Activated naive CD4-positive, alpha-beta T cell (primary cell): ENCODE measurements at places on chromosomes 3 and 15.

DNA sequence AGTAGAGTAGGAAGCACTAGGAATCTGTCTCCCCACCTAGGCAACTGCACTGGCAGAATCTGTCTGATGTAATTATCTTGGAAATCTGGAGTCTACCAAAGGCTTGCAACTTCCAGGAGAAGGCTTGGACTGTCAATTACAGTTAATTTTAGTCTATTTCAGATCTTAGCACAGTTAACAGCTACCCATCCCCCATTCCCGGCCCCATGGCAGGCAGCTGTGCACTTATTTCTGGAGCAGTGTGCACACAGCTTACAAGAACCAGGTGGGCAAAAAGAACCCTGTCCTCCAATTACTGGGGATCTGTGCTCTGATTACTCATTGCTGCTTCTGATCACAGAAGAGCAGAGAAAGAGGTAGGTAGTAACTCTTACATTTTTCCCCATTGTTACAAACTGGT, 12.3 kb upstream of the CDAN1 start:
- DNase-seq = no peak

DNA sequence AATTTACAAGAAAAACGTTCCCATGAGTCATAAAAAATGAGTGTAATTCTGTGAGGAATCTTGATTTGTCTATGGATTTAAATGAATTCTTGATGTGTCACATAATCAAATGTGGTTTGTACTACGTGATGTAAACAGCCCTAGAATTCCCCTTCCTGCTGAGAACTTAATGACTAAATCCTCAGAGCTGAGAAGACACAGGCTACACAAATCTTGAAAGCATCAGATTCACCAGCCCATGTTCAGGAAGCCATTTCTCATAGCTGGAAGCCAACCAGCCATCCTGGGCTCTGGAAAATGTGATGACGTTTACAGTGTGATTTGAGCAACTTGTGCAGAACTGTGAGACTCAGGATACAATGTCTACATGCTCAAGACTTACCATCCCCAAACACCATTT, 193.7 kb upstream of the MME start:
- no peak for DNase-seq

GRCh38 chr3:46930945-46931403, 45.6 kb downstream of the CCDC12 start:
- no peak for DNase-seq

DNA sequence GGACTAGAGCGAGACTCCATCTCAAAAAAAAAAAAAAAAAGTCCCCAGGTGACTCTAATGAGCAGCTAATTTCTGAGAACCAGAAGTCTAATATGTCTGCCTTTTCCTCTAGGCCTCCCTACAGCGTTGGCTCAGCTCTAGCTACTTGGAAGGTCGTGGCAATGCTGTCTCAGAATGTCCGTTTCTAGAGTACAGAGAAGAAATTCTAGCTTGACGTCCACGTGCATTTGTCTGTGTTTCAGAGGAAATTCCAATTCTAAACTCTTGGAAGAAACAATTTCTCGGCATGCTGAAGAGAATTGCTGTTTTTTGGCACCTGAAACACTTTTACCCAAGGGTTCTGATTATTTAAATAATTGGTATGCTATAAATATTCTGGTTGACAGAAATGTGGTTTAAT, 78.8 kb downstream of the SOX2 start:
- DNase-seq = no peak

DNA sequence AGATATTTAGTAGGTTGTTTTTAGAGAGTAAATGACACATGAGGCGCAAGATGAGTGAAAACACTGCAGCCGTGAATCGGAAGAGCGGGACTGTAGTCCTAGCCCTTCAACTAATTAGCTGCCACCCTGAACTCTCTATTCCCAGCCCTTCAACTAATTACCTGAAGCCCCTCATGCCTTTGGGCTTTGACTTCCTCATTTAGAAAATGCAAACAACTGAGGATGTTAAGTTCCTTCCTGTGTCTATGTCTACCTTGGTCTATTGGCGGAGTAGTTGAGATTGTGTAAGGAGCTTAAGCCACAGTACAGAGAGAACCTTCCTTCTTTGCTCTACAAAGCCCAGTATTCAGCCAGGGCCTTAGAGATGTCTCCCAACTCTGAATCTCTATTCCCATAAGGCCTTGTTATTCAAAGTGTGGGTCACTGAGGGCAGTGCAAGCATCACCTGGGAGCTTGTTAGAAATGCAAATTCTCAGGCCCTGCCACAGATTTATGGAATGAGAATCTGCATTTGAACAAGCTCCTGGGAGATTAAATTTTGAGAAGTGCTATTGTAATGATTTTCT, 71.8 kb upstream of the SCN5A start:
- DNase-seq = no peak

GRCh38 chr3:169575381-169575780, 88.1 kb downstream of the MECOM start:
- DNase-seq = no peak

DNA sequence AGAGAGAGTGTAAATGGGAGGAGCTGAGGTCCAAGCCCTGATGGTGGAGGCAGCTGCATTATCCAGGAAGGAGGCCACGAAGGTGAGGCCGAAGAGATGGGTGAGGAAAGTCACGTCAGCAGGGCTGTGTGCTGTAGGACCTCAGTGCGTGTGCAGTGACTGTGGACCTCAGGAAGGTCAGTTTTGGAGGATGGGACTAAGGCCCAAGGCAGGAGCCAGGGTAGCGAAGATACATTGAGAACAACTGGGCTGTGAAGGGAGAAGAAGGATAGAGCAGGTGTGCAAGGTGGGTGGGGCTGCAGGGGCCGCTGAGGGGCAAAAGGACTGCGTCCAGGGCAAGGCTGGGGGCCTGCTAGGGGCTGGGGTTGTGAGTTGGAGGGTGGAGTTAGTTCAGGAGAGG, 4.9 kb downstream of the KLHL40 start:
- DNase-seq = no peak

DNA sequence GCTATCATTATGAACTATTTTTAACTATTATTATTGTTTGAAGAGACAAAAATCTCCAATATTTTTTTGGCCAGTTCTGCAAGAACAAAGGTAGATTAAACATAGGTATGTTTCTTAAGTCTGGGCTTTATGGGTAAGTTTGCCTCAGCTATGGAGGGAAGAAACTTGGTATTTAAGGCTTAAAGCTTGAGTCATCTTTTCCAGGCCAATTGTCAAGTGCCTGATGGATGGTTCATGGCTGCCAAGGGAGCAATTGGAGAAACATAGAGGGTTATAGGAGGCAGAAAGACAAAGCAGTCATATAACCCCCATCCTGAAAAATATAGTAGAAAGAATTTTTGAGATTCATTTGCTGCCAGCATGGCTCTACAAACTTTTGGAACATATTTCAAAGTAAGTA, 7.2 kb upstream of the STAC start:
- DNase-seq = no peak

DNA sequence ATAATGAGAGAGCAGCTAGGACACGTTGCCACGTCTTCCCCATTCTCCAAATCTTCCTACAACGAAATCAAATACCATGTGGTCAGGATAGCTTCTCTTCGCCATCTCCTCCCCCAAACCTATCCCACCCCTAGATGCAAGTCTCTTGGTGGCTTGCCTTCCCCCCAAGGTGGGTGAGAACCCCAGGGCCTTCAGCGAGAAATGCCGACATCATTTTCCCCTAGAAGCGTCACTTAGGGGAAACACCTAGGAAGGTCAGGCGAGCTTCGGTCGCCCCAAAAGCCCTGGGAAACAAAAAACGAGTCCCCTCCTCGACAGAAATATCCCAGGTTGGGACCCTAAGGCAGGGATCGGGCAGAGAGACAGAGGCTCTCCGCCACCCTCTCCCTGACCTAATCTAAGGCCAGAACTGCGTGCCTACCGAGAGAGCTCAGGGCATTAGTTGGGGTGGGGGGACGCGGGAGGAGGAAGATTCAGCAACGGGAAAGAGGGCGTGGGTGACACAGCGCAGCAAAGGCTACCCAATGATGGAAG, 502 bp downstream of the DPH3 start:
- no peak for DNase-seq

- DNase-seq = no peak
Observed at GRCh38 chr3:8276506-8276905, 225.1 kb upstream of the LMCD1 start.

DNA sequence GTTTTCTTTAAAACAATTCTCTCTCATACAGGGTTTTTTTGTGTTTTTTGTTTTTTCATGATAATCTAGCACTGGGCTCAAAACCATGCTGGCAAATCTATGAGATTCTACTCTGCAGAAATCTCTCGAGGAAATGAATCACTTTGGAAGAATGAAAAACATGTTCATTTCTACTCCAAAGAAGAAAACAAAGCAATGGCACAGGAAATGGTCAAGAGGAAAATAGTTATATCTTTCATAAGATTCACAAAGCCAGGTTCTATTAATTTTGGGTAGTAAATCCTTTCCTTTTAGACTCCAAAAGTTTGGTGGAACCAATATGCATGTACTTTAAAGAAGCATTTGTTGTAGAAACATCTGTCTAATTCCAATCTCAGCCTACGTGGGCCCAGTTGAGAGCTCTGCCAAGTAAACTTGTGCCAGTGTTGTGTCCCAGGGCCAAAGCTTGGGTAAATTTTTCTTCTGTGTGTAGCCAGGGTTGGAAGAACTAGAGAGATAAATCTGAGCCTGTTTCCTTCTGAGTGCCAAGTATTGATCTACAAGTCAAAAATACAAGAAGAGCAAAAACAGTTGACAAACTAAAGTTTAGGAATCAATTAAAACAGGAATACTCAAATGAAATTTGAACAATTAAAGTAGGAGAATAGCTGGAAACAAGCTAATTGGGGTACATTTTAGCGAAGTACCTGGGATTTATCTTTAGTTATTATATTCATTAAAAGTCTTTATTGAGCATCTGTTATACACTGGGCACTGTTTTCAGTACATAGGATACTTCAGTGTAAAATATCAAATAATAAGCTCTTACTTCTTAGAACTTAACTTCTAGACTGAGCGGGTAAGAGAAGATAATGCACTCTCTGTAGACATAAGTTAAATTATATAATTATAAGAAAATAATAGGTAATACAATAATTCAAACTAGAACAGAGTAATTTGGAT, 657.5 kb upstream of the NECTIN3 start:
- no peak for DNase-seq

GRCh38 chr3:57998366-57999283, 9.6 kb upstream of the FLNB start:
- no peak for DNase-seq

DNA sequence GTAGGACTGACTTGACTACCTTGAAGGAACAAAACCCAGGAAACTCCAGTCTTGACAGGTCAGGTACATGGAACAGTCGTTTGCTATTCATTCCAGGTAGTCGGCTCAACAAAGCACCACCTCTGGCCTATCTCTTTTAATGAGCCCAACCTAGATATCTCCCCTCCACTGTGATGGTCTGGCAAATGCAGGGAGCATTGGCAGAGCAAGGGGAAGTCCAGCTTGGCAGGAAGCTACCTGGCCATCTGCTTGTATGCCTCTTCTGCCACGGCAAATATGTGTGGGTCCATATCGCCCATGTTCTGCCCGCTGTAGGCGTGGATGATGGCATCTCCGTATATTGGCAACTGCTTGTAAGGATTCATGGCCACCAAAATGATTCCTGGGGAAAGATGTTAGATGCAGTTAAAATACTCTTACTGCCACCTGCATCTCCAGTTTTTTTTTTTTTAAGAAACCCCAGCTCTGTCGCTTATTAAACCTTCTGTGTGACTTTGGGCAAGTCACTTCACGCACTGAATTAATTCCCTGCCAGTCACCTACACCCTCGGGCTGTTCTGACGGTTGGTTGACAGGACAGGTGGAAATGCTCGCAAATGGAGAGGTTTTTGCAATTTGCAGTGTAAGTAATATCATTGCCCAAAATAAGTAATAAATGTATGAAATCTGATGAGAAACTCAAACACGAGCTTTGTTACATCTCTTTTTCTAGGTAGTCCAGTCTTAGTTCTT, 16.8 kb downstream of the MYO5C start:
- DNase-seq = no peak

- DNase-seq = no peak
Observed at GRCh38 chr15:53625260-53625659, 134.2 kb downstream of the WDR72 start.

DNA sequence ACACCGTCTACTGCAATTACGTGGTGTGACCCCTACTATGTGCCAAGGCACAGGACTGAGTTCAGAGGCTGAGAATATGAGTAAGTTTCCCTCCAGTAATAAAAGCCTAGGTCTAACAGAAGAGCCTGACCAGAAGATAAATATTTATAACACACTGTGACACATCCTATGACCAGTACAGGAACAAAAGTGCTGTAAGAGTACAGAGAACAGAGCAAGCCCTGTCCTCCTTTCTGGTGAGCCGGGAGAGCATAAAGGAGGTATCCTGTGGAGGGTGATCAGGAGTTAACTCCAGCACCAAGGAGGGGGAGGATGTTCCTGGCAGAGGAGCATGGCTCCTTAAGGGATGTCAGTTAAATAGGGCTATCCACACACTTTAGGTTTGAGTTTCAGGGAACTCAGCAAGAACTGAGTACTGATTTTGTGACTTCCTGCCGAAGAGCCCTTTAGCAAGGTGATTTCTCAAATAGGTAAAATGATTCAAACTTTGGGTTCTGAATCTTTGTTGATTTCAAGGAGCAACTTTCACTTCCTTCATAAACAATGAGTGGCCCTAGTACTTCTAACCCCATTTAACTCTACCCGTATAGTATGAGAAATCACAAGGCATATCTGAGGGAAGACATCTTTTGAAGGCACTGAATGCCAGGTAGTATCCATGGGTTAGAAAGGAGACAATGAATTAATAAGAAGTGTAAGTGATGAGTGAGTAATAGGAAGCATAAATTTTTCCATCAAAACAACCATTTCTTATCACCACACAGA, 198.0 kb downstream of the THRB start:
- no peak for DNase-seq

DNA sequence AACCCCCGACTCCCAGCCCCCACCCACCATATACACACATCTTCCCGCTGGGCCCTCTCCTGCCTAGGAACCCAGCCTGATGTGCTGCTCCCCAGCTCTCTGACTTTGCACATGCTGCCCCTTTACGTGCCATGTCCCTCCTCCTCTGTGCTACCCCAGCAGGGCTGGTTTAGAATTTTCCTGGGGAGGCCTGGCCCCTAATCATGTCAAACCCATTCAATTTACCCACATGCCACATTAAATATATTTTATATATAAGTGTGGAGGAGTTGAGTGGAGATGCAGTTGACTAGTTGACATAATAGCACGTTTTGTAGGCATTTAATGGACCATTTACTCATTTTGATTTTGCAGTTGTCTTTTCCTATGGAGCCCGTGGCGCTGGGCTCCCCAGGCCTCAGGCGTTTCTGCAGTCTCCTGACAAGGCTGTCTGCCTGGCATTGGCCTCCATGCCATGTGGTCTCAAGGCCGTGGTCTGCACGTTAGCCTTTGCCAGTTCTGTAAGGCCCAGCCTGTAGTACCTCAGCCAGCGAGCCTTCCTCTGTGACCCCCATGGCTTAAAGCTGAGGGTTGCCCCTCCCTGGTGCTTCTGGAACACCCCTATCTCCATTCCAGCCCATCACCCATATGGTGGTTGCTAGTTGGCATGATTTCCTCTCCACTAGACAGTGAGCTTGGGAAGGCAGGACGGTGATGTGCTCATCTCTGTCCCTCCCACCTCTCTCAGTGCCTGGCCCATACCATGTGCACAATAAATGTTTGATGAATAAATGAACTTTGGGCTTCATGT, 155.8 kb downstream of the TLE3 start:
- DNase-seq = no peak
